ENCODE measurements at places on chromosomes 6 and 20.

DNA sequence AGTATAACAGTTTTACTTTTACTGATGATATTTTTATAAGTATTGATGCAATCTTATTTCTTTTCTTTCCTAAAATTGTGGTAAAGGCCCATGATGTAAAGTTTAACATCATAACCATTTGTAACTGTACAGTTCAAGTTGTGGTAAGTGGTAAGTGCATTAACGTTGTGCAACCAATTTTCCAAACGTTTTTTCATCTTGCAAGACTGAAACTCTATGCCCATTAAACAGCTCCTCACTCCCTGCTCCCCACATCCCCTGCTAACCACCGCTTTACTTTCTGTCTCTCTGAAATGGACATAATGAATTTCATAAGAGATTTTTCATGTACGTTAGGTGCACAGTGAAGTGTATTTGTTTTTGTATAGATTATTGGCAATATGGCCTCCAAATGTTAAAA is 106.0 kb downstream of the PACRG start:
- no peak for DNase-seq

DNA sequence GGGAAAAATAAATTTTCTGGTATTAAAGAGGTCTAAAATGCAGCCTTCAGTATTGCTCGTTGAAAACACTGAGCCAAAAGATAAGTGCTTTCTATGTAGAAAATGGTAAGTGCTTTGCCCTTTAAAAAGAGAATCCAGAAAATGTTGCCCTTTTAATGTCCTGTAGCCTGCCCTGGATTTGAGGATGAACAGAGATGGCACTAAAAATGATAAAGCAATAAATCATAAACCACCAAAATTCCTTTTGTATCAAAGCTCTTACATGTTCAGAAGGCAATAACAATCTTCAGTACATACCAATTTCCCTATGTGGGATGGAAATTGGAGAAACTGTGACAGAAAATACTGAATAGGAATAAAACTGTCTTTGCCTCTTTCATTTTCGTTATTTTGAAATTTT is 405.8 kb downstream of the PHF3 start:
- DNase-seq: no peak

DNA sequence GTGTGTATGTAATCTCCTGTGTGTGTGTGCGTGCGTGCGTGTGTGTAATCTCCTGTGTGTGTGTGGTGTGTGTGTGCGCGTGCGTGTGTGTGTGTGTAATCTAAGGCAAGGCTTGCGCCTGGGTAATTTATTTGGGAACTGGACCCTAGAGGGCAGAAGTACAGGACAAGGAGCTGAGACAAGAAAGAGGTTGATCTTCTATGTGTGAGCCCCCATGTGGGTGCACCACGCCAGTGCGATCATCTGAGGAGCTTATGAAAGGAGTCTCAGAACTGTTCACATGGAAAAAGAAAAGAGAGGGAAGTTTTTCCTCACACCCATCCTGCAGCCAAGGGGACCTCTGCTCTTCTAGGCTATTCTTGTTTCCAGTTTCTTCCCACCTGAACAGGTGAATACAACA is 220.1 kb upstream of the GGTLC1 start:
- no peak for DNase-seq

GRCh38 chr6:4574007-4574406 is 202.2 kb upstream of the CDYL start:
- no peak for DNase-seq

- DNase-seq: no peak
Measured at GRCh38 chr20:13068336-13068735, 59.6 kb downstream of the SPTLC3 start.

DNA sequence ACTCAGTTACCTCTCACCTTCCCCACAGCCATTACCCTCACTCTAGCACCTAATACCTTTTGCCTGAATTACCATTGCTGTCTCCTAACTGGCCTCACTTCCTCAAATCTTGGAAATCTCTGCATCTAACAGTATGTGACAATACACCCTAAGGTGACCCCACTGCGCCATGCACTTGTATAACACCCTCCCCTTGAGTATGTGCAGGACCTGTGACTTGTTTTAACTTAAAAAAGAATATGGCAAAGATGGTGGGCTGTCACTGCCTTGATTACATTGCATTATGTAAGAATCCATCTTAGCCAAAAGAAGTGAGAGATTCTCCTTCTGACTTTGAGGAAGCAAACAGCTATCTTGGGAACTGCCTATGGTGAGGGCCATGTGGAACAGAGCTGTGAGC is 29.9 kb upstream of the PKHD1 start:
- DNase-seq: no peak

GRCh38 chr6:108592371-108593337 is 31.9 kb downstream of the FOXO3 start:
- DNase-seq: no peak

DNA sequence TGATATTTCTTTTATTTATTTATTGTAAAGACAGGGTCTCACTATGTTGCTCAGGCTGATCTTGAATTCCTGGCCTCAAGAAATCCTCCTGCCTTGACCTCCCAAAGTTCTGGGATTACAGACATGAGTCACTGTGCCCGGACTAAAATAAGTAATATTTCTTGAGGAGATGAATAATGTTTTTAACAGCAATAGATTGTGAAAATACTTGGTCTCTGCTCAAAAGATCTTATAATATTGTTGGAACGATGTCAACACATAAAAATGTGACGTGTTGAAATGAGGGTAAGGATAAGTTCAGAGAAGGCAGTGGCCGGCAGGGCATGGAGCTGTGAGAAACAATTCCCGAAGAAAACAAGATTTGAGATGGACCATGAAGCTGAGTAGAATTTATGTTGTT is 178.7 kb downstream of the GJA1 start:
- no peak for DNase-seq

- no peak for DNase-seq
Measured at GRCh38 chr20:47160240-47160639, 196.3 kb downstream of the ZMYND8 start.

GRCh38 chr20:62760856-62761758 is 35.2 kb upstream of the MRGBP start:
- DNase-seq: no peak

DNA sequence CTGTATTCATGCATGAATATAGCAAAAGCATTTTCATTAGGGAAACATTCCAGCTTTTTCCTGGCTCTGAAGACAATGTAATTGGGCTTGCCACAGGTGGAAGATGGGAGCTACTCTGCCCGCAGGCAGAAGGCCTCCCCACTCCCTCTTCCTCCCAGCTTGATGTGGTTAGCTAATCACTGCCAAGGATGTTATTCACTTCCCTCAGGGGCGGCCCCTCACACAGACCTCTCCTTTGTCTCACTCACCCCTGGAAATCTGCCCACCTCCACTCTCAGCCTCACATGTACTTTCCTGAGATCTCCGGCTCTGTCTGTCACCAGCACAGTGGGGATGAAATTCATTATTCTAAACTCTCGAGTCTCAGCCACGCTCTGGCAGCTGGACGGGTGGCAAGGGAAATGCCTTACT is 100.7 kb downstream of the ANKRD60 start:
- DNase-seq: no peak

DNA sequence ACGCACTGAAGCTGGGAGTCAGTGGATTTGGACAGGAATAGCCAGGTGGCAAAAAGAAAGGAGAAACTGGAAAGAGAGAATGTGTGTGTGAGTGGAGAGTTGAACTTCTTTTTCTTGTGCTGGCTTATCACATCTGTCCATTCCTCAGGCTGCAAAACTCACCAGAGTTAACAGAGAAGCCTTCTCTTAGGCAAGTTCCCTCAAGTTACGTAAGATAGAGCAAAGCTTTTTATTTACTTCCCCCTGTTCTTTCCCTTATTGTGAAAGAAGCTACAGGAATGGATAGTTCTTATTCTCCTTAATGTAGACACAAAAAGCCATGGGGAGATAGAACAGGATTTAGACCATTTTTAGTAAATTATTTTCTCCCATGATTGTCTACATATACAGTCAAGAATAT is 188.6 kb downstream of the BMP2 start:
- DNase-seq: no peak

GRCh38 chr20:1824834-1825233 is 70.4 kb upstream of the SIRPA start:
- DNase-seq: no peak

GRCh38 chr20:24378661-24379483 is 90.6 kb upstream of the SYNDIG1 start:
- DNase-seq: no peak

- no peak for DNase-seq
Measured at GRCh38 chr20:56716806-56717205, 87.7 kb downstream of the TFAP2C start.

DNA sequence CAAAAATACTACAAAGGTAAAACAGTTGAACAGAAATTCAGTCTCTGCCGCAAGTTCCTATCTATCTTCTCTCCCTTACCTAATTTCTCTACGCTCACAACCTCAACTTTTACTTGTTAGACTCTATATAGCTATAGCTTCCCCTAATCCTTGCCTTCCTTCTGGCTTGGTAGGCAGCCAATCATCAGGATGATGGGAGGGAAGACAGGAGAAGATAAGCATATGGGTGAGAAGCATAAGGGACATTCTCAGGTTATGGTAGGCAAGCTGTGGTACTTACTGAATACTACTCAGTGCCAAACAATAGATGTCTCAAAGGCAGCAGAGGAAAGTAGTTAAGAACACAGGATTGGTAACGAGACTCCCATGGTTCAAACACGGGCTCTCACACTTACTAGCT is 7.8 kb downstream of the CCNC start:
- no peak for DNase-seq

Data from testis (tissue), 5 donors.